ENCODE measurements at places on chromosomes 3 and 15.

GRCh38 chr3:132203889-132204596, 113.2 kb upstream of the ACP3 start:
- DNase-seq = no peak

DNA sequence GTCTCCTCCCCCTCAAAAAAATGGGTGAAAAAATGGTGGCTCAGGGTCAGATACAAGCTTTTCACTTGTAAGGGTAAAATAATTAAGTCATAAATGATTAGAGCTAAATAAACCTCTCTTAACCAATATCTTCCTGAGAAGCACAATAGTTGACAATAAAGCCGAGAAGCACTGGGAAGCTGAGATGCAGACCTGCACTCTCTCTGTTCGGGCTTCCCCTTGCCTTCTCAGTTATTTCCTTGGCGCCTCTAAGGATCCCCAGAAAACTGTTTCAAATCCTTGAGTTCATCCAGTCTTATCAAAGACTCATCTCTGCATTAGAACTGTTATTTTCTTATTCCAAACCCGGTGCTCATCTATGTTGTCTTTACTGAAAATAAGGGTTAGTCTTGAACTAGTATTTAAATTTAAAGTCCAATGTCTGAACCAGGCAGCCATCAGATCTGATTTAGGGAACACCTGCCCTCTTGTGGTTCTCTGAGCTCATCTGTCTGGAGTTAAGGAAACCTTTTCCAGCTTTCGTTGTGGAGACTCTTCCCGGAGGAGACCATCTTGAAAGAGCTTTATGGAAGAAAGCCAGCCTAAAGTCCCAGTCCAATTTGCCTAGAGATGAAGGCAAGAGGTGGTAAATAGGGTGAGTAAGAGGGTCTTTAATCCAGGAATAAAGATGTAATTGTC, 256.4 kb upstream of the MCTP2 start:
- no peak for DNase-seq

DNA sequence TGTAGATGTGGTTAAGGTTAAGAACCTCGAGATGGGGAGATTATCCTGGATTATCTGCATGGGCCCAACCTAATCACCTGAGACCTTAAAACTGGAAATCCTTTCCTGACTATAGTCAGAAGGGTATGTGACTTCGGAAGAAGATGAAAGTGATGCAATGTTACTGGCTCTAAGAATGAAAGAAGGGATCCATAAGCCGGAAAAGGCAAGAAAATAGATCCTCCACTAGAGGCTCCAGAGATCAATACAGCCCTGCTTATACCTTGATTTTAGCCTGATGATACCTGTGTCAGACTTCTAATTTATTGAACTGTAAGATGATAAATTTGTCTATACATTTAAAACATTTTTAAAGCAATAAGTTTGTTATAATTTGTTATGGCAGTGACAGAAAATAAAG, 21.5 kb upstream of the GASK1A start:
- DNase-seq = no peak

- DNase-seq = no peak
Measured at GRCh38 chr15:99504823-99505551, 60.8 kb upstream of the MEF2A start.

GRCh38 chr3:149553781-149554451, 79.4 kb downstream of the TM4SF4 start:
- DNase-seq = no peak

DNA sequence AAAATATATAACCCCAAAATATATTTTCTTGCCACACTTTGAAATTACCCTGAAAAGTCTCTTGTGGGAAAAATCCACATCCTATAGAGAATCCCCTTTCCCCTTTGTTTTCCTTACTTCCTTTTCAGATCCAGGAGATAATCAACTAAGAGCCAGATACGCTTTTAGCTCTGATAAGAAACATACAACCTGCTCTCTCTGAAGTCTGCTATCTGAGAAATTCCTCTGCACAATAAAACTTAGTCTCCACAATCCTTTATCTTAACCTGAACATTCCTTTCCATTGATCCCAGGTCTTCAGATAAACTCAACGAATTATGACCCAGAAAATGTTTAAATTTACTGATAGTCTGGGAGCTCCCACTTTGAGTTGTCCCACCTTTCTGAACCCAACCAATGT, 233.4 kb upstream of the SETMAR start:
- no peak for DNase-seq

GRCh38 chr3:123423031-123423430, 25.9 kb downstream of the ADCY5 start:
- DNase-seq = no peak
